Hematopoietic multipotent progenitor cell treated with erythropoietin and hydrocortisone succinate and interleukin-3 and kit ligand, for 6 days (in vitro differentiated cells): ENCODE measurements at places on chromosomes 16 and 17.

GRCh38 chr17:70794738-70795137, 625.4 kb downstream of the KCNJ2 start:
- DNase-seq: no peak

DNA sequence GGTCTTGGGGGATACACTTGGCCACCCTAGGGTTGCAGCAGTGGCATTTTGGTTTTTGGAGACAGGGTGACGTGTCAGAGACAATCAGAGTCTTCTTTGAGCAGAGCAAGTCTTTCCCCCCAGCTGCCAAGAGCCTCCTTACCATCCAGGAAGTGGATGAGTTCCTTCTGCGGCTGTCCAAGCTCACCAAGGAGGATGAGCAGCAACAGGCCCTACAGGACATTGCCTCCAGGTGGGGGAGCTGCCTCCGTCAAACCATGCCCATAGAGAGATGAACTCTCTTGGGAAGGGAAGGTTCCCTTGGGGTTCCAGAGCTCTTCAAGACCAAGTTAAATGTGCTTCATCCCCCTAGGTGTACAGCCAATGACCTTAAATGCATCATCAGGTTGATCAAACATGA, 11.3 kb downstream of the LIG3 start:
- DNase-seq: no peak

GRCh38 chr16:78505544-78506366, 406.3 kb downstream of the WWOX start:
- DNase-seq: no peak

GRCh38 chr16:57593021-57593420, 35.4 kb upstream of the ADGRG1 start:
- DNase-seq: no peak

- DNase-seq: no peak
Measured at GRCh38 chr16:3062553-3062952, 2.9 kb upstream of the IL32 start.

- no peak for DNase-seq
Measured at GRCh38 chr17:63435681-63436522, 10.2 kb downstream of the CYB561 start.

- DNase-seq: no peak
Measured at GRCh38 chr16:88502776-88503280, 49.7 kb downstream of the ZFPM1 start.

DNA sequence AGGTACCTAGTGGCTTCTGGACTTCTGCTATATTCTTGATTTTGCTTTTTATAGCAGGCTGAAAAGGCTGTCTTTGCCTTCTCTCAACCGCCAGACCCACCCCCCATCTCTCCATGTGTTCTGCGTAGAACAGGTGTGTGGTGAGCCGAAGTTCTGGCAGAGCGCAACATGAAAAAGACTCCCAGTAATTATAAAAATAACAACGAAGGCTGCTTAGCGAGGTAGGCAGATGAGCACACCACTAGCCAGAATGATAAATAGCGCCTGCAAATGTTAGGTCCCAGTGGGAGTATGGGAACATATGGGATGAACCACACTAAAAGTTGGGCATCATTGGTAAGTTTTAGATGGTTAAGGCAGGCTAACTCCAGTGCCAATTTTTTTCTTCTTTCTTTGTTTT, 14.0 kb upstream of the RBFOX1 start:
- no peak for DNase-seq

GRCh38 chr17:41799366-41799765, 12.4 kb downstream of the P3H4 start:
- no peak for DNase-seq

DNA sequence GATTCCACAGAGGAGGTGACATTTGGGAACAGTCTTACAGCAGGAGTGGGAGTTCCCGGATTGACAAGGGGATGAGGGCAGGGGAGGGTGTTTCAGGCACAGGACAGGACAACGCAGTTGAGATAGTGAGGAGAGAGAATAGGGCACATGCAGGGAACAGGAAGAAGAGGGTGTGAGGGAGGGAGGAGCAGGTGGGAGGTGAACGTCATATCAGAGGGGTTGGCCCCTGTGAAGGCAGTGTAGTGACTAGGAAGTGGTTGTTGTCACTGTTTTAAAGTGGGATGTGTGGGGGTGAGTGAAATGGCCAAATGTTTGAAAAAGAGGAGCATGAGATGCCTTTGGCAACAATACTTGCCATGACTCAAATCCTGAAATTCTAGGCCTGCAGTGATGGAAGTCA, 12.2 kb downstream of the PRKCB start:
- DNase-seq: peak; percentile 28

DNA sequence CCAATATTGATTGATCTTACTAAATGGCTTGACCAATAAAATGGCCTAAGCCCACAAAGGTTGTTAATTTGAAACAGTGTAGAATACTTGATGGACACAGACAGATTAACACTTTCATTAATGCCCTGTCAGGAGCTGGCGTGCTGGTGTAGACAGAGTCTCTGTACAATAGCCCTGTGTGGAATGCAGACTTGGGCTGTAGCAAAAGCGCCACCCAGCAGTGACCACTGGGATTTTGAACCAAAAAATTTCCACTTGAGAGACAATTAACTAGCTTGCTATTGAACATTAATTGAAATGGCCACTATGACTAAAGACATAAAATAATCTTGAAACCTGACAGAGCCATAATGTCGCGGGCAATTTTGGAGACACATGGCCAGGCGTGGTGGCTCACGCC, 19.7 kb upstream of the GUCY2D start:
- DNase-seq: peak; percentile 47

DNA sequence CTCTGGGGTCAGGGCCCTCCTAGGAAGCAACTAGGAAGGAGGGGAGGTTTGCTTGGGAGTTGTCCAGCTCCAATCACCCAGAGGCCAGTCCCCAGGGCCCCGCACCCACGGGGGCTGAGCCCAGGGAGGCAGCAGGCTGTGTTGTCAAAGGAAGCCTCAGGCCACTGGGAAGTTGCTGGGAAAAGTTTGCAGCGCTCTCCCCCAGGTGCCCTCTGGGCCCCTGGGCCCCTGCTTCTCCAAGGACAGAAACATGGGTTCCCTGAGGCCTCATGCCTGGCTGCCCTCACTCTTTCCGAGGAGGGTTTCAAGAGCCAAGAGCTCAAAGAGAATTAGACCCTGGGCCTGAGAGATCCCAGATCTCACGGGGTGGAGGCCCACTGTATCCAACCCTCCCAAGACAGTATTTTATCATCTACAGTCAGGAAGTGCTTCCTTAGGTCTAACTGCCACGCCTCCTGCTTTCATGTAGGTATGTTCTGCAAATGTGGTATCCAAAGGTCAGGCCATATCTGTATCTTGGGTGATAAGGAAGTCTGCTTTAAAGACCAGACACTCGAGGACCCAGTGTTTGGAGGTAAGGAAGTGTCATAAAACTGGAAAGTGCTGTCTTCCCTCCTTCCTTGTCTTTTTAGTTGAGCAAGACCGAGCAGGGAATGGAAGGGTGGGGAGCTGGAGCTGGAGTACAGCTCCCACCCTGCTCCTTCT, 44.2 kb upstream of the ZNF423 start:
- DNase-seq: no peak

GRCh38 chr17:70168977-70169708, at the start of gene KCNJ2:
Gene KCNJ2, plus strand, starts transcription at chr17:70169532. Its CDS starts 5,508 bp downstream, at chr17:70175040.
- DNase-seq: peak; percentile 83

- DNase-seq: no peak
Measured at GRCh38 chr17:35778641-35779196, 16.7 kb downstream of the MMP28 start.

DNA sequence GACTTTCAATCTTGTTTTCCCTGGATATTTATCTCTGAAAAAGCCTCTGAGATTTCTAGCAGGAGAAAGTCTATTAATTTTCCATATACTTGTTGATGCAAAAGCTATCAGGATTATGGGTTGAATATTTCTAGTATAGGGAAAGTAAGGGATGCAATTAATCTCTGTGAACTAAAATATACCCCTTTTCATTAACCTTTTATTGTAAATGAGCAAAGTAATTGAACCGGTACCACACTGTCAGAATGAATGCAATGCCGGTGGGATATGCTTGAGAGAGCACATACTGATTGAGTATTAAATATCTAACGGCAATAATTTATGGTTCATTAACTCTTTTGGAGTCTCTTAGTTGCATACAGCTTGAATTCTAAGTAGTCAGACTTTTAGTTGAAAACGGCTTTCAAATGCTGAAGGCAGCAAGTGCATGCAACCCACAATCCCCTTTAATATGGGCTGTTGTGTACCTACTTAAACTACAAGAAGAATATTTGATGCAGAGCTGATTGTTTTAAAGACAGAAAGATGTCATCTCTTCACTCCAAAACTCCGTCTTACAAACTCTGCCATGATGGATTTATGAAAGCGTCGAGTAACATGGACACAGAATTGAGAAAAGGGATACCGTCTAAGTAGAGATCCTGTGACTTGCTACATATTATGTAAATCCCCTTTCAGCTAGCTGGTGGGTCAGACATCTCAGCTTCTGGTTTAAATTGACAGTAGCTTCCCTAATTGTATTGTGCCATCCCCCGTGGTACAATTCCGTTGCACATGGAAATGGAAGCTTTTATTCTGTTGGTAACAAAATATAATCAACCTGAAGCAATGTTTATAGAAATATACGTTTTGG, 141.3 kb upstream of the CDH8 start:
- DNase-seq: no peak

DNA sequence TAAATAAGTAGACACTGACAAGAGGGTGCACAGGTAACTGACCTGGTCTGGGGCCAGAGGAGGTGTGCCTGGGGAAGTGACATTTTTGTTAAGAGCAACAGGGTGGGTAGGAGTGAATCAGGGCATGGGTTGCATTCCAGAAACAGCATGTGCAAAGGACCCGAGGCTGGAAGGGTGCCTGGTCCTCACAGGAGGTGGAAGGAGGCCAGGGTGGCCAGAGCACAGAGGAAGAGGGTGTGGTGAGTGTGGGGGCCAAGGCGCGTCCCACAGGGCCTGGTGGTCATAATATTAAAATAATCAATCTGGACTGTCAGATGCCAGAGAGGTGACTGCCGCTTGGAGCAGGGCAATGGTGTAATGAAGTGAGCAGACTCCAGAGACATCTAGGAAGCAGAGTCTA, 14.3 kb downstream of the ARHGAP23 start:
- no peak for DNase-seq

DNA sequence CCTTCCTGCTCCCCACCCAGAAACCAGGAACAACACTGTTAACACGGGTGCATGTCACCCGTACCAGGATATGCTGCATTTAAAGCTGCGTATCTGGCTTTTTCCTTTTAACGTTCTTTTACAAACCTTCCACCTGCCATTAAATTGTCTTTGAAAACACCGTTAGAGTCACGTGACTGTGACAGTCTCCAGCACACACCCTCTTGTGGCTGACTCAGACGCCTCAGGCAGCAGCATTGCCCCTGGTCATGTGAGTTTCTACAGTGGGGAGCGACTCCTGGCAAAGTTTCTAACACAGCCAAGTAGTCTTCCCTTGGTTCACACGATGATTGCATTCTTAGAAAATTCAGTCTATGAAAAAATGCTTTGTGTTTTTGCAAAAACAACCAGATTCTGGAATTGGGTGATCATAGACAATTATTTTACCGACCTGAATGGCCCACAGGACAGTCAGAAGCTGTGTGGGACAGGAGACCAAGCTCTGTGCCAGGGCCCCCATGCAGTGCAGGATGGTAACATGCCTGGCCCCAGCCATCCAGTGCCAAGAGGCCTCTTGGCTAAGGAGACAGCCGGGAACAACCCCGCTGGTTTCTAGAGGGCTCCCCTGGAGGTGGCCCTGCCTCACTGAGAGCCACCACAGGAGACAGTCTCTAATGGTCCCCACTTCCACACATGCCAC, 199.1 kb downstream of the KATNIP start:
- peak; percentile 92 for DNase-seq

DNA sequence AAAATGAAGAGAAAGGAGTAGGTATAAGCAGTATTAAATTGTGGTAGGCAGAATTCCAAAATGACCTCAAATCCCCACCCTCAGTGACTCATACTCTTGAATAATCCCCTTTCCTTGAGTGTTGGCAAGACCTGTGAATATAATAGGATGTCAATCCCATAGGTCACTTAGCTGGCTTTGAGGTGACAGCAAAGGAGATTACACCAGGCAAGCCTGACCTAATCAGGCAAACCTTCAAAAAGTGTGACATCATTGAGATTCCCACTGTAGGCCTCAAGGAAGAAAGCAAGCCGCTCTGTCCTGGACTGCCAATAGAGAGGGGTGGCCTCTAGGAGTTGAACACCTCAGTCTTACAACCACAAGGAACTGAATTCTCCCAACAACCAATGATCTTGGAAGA, 535.2 kb downstream of the RBFOX1 start:
- DNase-seq: no peak

- no peak for DNase-seq
Measured at GRCh38 chr17:66551839-66552238, 249.4 kb downstream of the PRKCA start.

DNA sequence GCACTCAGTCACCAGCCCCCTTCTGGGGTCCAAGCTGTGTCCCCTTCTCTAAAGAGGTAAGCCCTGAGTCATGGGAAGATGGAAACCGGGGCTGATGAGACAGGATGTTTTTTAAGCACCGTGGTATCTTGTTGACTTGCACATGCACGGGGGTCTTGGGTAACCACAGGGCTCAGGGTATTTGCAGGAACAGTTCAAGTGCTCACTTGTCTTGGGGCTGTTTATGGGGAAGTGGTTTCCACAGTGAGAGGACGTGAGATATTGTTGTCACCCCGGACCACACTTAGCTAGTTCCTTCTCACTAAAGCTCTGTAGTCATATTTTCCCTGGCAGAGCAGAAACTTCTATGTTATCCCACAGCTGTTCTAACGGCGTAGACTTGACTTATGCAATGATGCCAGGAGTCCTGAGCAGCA, 7.7 kb downstream of the CCL3L1 start:
- peak; percentile 86 for DNase-seq

- DNase-seq: no peak
Measured at GRCh38 chr16:81532491-81533174, 88.0 kb downstream of the CMIP start.

GRCh38 chr16:74218871-74219270, 77.7 kb upstream of the PSMD7 start:
- no peak for DNase-seq

GRCh38 chr16:4113358-4114256, 2.6 kb downstream of the ADCY9 start:
- no peak for DNase-seq

DNA sequence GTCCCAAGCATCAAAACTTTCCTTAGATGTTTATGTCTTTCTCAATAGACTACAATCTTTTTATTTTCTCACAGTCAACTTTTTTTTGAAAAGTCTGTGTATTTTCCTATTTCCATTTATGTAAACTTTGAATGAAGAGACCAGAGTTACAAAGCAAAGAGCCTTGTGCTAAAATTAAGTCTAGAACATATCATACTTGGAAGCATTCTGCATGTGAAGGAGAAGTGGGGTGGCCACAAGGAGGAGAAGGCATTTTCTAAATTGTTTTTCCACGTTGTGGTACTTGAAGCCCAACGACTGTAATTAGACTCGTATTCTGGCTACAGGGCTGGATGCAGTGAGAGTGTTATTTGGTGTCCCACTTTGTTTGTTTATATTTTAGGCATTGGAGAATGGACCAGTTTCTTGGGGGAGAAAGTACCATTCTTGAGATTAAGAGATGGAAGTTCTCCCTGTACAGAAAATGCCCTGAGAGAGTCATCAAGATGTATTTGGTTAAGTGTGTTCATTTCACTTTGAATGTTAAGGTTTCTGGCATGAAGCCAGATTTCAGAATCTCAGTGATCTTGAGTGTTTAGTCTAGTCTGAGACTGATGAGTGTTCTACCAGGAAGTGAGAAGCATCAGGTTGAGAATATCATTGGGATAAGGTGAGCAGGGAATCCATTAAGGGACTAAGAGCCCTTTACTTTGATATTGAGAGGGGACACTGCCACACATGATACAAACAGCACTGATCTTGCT, 71.6 kb downstream of the MAP2K6 start:
- peak; percentile 31 for DNase-seq
